ENCODE measurements at places on chromosomes 6 and 20.
A peak's percentile ranks its signal among the peaks of the same experiment; 100 is the strongest.

DNA sequence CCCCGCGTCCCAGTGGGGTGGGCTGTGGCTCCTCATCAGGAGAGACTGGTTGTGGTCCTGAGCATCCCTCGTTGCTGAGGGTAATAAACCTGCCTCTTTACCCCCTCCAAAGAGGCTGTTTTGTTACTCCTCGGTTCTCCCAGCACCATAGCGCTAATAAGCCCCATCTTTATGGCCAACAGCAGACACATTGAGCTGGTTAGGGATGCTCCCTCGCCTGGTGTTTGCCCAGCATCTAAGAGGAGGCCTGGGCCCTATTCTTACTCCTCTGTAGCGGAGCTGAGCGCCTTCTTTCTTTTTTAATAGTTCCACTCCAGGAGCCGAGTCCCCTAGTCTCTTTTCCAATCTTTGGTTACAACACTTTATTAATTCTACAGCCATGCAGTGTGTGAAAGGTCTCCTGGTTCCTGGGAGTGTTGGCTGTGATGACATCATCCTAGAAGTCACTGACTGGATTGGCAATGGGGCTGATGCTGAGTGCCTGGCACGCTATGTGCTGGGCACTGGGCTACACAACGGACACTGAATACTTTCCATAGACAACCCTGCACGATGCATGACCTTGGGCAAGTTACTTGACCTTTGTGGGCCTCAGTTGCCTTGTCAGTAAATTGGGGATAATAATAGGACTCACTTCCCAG is 50.6 kb upstream of the CCDC167 start:
- no peak for DNase-seq

GRCh38 chr6:133804265-133804664 is 84.6 kb upstream of the TCF21 start:
- no peak for DNase-seq

DNA sequence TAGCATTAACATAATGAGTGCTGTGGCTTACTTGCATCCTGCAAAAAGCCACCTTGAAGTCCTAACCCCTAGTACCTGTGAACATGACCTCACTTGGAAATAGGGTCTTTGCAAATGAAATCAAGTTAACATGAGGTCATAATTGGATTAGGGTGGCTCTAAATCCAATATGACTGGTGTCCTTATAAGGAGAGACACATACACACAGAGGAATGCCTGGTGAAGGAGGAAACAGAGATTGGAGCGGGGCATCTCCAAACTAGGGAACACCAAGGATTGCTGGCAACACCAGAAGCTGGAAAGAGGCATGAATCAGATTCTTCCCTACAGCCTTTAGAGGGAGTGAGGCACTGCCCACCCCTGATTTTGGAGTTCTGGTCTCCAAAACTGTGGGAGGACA is 17.6 kb upstream of the RPS6KA2 start:
- no peak for DNase-seq

DNA sequence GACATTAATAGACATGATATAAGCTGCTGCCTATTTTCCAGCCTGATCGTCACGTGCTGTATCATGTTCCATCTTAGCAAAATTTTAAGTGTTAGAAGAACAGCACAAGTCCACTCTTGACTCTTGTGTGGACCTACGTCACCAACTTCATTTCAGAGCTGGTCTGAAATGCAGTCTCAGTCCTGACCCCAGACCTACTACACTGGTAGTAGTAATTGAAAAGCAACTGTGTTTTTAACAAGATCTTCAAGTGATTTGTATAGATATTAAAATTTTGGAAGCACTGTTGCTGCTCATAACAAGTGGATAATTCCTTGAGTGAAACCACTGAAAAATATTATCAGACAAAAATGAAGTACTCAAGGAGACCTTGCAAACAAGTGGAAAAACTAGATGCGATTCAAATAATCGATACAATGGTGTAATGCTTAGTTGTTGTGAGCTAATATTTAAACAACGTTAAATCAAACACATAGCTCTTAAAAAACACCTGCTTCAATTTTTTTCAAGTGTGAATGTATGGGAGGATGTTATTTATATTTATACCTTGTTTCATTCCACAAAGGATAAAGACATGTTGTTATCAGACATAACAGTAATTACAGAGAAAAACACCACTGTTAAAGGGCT is 110.9 kb upstream of the JAG1 start:
- no peak for DNase-seq

GRCh38 chr6:153621491-153621890 is 417.5 kb upstream of the OPRM1 start:
- no peak for DNase-seq

- no peak for DNase-seq
Observed at GRCh38 chr6:88031550-88031949, 16.1 kb upstream of the SPACA1 start.

GRCh38 chr20:32162351-32162750 is 45.2 kb downstream of the PLAGL2 start:
- no peak for DNase-seq

- DNase-seq = peak; percentile 38
Observed at GRCh38 chr6:136846046-136846445, 23.7 kb downstream of the PEX7 start.

DNA sequence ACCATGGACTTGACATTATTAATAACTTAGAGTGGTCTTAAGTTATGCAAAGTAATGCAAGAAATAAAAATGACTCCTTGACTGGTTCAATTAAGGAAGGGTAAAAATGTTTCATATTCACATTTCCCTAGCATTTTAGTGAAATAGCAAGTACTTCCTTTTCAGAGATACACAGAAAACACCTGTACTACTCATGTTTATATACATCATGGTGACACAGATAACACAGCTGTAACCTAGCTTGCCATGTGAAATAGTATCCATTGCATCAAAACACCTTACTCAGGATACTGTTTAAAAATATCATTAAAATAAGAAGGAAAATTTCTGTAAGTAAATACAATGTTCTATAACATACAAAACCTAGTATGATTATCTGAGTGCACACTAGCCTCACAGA is 102.4 kb downstream of the AHI1 start:
- DNase-seq = no peak

DNA sequence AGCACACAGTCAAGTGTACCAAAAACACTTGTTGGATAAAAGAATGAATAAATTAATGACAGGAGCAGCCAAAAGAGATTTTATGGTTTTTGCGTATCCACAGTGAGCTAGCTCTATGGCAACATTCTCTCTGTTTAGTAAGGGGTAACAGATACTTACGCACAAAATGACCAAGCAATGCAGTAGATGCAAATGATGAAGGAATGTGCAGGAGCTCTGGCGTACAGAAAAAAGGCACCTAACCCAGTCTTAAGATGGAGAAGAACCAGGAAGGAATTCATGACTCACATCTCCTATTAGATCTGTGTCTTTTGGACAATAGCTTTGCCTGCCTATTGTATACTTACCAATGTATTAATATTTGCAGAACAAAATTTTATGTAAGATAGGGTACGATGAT is 191.9 kb upstream of the PREP start:
- no peak for DNase-seq

- DNase-seq = no peak
Observed at GRCh38 chr6:135281964-135282363, 100.9 kb downstream of the MYB start.

DNA sequence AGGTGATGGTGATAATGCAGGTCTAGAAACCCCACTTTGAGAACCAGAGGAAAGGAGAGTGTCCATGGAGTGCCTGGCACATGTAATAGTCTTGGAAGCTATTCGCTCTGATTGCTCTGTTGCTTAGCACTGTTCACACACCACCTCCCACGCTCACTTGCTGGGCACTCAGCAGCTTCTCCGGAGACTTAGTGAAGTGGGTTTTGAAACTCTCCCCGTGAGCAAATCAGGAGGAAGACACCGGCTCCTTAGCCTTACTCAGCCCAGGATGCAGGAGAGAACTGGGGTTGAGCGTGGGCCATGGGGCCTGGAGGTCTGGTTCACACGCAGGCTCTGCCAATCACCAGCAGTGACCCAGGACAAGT is 22.2 kb downstream of the BMP7 start:
- DNase-seq = no peak

Measured in stimulated activated CD8-positive, alpha-beta memory T cell treated with anti-CD3 and anti-CD28 coated beads, Interleukin-4, amount 100 ng/mL, for 48 hours (primary cell).